ENCODE measurements at places on chromosomes 2 and 18. TPM values are rescaled to one million over a fixed set of nuclear protein-coding genes. Genes with fewer than 3 reads are reported as not detected.

DNA sequence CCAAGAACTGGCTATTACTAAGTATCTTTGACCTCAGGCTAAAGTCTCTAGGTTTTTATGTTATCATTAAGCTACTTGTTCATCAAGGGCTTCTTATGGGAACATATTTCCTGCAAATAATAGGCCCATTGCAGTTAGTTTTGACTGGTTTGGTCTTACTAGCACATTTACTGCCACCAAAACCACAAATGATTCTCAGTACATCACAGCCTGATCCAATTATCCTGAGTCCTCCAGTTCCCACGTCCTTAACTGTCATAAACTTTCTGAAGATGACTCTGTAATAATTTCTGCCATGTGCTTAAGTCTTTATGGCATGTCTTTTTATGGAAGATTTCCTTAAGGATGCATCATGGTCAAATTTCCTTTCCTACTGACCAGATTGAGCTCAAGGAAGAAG, 123.3 kb upstream of the TANK start:
- DNase-seq, result no peak

DNA sequence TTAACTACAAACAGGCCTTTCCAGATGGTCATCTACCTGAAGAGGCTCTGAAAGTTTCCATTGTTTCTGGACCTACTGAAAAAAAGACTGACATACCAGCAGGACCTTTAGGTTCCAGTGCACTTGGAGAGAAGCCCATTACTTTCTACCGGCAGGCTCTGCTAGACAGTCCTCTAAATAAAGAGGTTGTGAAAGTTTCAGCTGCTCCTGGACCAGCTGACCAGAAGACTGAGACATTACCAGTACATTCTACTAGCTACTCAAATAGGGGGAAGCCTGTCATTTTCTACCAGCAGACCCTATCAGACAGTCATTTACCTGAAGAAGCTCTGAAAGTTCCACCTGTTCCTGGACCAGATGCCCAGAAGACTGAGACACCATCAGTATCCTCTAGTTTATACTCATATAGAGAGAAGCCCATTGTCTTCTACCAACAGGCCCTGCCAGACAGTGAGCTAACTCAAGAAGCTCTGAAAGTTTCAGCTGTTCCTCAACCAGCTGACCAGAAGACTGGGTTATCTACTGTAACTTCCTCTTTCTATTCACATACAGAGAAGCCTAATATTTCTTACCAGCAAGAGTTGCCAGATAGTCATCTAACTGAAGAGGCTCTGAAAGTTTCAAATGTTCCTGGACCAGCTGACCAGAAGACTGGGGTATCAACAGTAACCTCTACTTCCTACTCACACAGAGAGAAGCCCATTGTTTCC, 65.8 kb downstream of the ALMS1 start:
- no peak for DNase-seq

The RNF152 gene
- 14.4 TPM for total RNA-seq

The LRATD1 gene
- 8.0 TPM for total RNA-seq

The IL18RAP gene
- total RNA-seq, result not detected
